Omental fat pad (tissue), 4 donors: ENCODE measurements at places on chromosomes 16 and 17. TPM values are rescaled to one million over a fixed set of nuclear protein-coding genes. Genes with fewer than 3 reads are reported as not detected.
A peak's percentile ranks its signal among the peaks of the same experiment; 100 is the strongest.

The KRTAP4-3 gene
- total RNA-seq = not detected

DNA sequence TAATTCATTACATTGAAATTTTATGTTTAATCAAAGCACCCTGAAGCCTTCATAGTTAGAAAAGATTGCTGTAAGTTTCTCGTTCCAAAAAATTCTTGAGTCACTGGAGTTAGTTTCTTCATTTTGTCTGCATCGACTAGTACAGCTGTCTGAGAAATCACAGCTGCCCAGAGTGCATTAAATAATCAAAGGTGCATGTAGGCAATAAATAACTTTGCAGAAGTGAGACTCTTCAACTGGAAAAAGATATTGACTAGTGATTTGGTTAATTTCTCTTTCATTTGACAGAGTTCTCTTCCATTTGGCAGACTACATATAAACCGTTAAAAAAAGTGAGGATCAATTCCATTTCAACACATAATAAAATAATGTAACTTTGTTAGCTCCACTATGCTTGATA is 234.0 kb downstream of the CNTNAP4 start:
- no peak for DNase-seq

GRCh38 chr17:57391076-57391825 is 134.9 kb downstream of the MSI2 start:
- no peak for DNase-seq

DNA sequence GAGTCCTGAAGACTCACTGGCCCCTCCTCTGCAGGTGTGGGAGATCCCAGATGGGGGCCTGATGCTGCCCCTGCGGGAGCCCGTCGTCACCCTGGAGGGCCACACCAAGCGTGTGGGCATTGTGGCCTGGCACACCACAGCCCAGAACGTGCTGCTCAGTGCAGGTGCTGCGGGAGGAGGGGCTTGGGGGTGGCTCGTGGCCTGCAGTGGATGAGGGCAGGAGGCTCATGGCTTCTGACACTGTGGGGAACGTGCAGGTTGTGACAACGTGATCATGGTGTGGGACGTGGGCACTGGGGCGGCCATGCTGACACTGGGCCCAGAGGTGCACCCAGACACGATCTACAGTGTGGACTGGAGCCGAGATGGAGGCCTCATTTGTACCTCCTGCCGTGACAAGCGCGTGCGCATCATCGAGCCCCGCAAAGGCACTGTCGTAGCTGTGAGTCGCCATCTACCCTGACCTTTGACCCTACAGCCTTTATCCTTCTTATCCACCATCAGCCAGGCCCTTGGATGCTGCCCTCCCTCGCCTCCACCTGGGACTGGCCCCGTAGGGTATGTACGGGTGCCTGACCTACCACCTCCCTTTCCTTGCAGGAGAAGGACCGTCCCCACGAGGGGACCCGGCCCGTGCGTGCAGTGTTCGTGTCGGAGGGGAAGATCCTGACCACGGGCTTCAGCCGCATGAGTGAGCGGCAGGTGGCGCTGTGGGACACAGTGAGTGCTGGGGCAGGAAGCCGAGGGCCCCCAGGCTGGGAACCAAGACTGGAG is 3.6 kb downstream of the CORO1A start:
- DNase-seq = peak; percentile 69

The KRTAP3-1 gene
- not detected for total RNA-seq

DNA sequence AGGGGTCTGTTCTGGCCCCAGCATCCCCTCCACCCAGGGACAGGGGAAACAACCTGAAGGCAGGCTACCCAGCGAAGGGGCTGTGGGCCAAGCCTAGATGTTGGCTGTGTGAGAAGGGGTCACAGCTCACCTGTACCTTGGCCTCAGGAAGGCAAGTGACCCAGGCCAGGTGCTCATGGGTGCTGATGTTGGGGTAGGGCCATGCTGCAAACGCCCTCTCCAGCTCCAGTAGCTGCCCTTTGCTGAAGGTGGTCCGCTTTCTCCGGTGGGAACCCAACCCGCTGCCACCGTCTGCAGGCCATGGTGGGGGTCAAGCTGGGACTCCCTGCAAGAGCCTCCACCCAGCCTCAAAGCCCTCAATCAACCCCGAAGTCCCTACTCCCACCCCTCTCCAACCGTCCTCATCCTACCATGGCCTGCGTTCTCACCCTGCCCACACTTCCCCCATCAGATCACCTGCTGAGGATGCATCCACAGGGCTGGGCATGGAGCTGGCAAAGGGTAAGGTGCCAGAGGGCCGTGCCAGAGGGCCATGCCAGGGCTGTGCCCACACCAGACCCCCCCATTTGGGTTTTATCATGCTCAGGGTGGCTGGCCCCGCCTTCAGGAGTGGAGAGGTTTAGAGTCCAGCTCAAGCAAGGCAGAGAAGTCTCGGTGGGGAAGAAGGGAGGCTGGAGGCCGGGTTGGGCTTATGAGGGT is at the start of gene SEBOX:
Gene SEBOX (minus strand): TSS at position 535 of the 699 bp plus-strand sequence. CDS start 48 bp downstream, at position 487.
- DNase-seq = no peak

DNA sequence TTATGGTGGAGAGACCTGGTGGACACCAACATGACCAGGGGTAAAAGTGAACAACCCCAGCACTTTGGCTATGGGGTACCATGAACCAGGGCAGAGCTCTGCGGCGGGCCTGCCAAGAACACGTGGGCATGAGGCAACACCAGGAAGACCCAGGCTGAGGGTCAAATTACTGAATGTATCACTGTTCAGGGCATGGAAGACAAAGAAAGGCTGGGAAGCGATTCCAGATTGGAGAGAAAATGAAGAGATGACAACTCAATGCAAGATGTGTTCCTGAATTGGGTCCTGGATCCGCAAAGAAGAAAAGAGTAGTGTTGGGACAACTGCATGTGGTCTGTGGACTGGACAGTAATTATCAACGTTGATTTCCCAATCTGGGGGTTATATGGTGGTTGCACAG is 19.8 kb downstream of the SPHK1 start:
- no peak for DNase-seq

The RAB37 gene
- 1.9 TPM for total RNA-seq

GRCh38 chr17:45664921-45665320 is 119.2 kb upstream of the CRHR1 start:
- no peak for DNase-seq

The PITPNM3 gene
- total RNA-seq = 0.82 TPM

GRCh38 chr17:2949469-2950044 is 113.8 kb downstream of the OR1D5 start:
- DNase-seq = no peak

DNA sequence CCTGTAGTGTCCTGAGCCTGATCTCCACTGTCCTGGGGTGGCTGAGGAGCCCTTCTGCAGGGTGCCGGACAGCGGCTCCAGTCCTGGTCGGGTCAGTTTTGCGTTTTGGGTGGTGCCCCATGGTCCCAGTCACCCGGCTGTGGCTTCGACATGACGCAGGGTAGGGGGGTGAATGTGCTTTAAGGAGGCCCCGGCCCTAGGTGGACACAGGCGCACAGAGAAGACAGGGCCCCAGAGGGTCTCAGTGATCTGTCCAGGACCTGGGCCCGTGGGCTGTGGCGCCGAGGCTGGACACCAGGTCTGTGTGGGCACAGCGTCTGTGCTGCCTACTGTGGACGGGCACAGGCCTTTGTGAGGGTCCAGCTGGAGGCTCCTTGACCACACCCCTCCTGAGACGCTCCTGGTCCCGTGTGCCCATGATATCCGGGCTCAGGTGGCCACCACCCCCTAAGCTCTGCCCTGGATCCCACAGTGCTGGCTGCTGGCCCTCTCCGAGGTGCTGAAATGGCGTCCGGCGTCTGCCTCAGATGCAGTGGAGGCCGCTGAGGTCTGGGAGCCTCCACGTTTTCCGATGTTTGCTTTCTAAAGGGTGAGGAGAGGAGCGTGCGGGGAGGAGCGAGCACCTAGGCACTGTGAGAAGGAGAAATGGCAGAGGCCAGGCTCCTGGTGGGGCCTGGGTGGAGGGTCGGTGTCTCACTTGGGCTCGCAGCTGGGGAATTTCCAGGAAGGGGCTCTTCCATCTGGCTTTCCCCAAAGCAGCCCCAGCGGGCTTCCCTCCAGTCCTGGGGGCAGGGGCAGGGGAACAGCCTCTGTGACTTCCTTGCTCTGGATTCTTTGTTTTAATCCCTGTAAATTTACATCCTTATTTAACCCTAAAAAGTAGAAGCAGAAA is 56.1 kb upstream of the ACSF3 start:
- DNase-seq = no peak

The SOST gene
- not detected for total RNA-seq

- no peak for DNase-seq
Observed at GRCh38 chr17:39999067-39999466, 16.2 kb upstream of the CSF3 start.

The IL21R gene
- total RNA-seq = not detected

GRCh38 chr17:45200701-45201100 is 21.0 kb upstream of the FMNL1 start:
- no peak for DNase-seq

DNA sequence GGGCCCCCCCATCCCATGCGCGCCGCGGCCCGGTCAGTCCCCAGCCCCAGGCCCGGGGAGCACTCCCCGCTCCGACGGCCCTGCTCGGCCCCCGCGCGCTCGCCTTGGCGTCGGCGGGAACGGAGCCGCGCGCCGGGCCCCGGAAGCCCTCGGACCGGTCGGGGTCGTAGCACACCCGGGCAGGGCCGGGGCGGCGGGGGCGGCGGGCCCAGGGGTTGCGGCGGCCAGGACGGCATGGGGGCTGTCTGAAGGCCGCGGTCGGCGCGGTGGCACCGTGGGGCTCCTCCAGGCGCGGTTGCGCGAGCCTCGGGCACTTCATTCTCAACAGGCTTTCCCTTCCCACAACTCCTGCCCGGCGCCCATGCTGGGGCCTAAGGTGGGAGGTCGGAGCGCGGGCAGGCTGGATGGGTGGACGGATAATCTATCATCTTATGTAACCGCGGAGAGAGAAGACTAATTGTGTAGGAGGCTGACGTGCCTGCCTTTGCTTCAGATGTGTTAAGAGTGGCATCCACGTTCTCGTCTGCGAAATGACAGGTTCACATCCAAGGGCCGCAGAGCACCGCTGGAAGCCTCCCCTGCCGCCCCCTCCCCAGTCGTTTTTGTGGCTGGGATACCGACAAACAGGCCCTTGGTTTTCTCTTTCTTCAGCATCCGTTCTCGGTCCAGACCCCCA is 708 bp downstream of the BAIAP2 start:
- no peak for DNase-seq

The EFCAB3 gene
- total RNA-seq = not detected

DNA sequence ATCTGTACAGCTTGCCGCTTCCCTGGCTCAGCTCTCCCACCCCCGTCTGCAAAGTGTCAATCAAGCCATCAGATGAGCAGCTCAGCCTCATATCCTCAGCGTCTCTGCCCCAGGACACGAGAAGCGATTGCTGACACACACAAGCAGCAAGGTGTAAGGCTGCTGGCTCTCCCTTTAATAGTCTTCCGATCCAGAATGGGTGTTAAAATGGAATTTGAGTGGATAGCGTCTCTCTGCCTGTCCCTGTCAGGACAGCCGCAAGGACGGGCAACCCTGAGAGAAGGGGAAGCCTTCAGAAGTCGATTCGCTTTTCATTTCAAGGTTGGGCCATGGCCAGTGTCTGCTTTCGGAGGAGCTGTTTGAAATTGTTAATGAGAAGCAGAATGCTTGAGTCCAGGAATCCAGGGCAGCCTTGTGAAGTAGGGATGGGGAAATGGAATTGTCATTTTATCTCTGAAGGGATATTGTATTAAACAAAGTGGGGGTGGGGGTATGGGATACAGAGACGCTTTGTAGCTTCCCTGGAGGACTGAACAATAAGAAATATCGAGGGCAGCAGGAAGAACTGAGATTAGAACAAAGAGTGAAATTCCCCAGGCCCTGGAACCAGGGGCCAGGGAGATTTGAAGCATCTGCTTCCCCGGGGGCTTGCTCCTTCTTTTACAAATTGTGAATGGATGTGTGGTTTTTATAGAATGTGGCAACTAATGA is 4.7 kb upstream of the PIPOX start:
- DNase-seq = no peak

The GPR139 gene
- not detected for total RNA-seq

- no peak for DNase-seq
Observed at GRCh38 chr17:57604771-57605674, 140.1 kb downstream of the CCDC182 start.

- DNase-seq = no peak
Observed at GRCh38 chr17:42743595-42744282, 1.1 kb downstream of the EZH1 start.

GRCh38 chr17:31444026-31444425 is 52.6 kb downstream of the RAB11FIP4 start:
- DNase-seq = no peak

GRCh38 chr17:14749269-14749668 is 448.4 kb downstream of the HS3ST3B1 start:
- DNase-seq = no peak

DNA sequence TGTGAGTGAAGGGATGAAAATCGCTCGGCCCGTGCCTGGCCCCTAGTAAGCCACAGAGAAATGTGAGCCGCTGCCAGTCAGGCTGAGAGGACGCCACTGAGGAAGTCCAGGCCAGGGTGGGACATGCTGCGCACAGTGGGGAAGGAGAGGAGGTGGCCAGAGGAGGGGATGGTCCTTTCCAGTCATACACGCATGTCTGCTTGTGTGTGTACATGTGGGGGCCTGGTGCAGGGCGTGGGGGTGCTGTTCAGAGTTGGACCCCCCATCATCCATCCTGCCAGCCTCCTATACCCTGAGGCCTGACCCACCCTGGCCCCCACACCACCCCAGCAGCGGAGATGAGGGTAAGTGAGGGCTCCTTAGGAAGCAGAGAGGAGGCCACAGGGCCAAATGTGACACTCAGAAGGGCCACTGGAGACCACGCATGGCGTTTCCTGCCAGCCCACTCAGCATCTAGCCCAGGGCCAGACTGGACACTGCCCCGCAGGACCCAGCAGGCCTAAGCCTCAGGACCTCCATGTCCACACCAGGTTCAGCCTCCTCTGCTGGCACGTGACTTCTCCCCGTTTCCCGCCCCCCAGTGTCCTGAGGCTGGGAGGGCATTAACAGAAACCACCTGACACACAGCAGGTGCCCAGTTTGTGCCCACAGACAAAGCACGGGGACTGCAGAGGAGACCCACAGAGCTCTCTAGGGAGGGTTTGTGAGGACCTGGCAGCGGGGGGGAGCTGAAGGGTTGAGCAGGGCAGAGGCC is 7.0 kb downstream of the DOC2A start:
- no peak for DNase-seq

- no peak for DNase-seq
Observed at GRCh38 chr16:69348222-69348621, 3.4 kb downstream of the TMED6 start.

DNA sequence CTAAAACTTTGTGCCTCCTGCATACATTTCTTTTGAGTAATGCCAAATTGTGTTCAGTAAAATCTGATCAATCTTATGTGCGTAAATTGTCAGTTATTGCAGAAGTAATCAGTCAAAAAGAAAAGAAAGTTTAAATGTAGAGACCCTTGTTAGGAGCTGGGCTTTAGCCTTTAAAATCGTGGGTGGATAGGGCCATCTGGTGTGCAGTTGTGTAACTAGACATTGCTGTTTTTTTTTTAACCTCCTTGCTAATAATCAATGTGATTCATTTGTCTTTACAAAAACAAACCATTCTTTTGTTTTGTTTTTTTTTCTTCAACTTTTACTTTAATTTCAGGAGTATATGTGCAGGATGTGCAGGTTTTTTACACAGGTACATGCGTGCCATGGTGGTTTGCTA is 5.3 kb upstream of the WWOX start:
- no peak for DNase-seq

GRCh38 chr17:16925461-16926060 is 46.4 kb downstream of the TNFRSF13B start:
- no peak for DNase-seq

GRCh38 chr17:19702217-19702641 is 14.2 kb downstream of the SLC47A2 start:
- no peak for DNase-seq

The PAQR4 gene
- 6.8 TPM for total RNA-seq

The CLEC3A gene
- total RNA-seq = not detected

GRCh38 chr17:35023538-35023937 is 40.0 kb downstream of the RFFL start:
- DNase-seq = no peak

GRCh38 chr16:85465328-85466303 is 147.5 kb upstream of the GSE1 start:
- DNase-seq = no peak

The SDR42E2 gene
- not detected for total RNA-seq
